ENCODE measurements at places on chromosomes 2 and 18.

DNA sequence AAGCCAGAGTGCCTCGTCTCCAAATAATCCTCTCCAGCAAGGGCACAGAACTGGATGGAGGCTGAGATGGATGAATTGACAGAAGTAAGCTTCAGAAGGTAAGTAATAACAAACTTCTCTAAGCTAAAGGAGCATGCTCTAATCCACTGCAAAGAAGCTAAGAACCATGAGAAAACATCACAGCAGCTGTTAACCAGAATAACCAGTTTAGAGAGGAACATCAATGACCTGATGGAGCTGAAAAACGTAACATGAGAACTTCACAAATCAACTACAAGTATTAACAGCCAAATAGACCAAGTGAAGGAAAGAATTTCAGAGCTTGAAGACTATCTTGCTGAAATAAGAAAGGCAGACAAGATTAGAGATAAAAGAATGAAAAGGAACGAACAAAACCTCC, 32.3 kb downstream of the WDPCP start:
- peaks cover 6% of the 10 kb centered on the region for H3K4me1 ChIP-seq
- H3K36me3 ChIP-seq, result peaks cover 44% of the 10 kb centered on the region
- H3K4me3 ChIP-seq, result no peak overlapping the region

DNA sequence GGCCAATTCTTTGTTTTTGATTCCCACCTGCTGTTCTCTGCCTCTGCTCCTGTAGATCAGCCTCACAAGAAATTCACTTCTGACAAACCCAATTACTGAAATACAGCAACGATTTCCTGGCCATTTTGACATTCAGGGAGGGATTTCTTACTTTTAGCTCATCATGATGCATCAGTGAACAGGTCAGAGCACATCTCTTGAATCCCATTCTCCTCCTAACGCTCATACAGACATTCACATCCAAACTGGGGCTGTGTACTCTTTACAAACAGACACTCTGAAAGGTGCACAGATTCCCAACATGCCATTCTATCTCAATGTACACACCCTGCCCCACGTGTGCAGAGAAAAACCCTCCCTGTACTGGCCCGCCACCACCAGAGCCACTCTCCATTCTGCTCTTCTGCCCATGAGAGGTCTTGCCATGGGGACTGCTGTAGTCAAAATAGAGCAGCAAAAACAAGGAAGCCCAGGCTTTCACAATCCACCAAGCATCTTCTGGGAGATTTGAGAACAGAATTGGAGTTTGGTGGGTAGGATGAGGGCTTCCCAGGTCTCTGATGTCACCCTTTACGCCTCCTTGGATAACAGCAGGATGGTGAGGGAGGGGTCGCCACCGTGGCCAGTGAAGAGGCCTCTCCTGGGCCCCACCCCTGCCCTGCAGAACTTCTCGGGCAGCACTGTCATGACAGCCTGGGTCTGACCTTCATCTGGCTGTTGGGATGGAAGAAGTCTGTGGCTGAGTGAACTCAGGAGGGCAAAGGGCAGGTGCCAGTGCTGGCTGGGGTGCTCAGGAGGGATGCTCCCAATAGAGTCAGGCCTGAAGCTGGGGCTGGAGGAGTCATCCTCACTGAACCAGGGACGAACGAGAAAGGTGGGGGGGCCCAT, 41.9 kb upstream of the ZFP36L2 start:
- DNase-seq, result no peak
- H3K27me3 ChIP-seq, result no peaks in the 10 kb centered on the region
- H3K27ac ChIP-seq, result no peak overlapping the region
- no peak overlapping the region for H3K4me3 ChIP-seq

- no peak overlapping the region for H3K4me3 ChIP-seq
- H3K27ac ChIP-seq, result no peak overlapping the region
- peaks cover 13% of the 10 kb centered on the region for H3K4me1 ChIP-seq
- DNase-seq, result no peak
- peaks cover 5% of the 10 kb centered on the region for H3K27me3 ChIP-seq
- H3K36me3 ChIP-seq, result no peaks in the 10 kb centered on the region
Measured at GRCh38 chr2:25132299-25132635, 36.1 kb downstream of the POMC start.

DNA sequence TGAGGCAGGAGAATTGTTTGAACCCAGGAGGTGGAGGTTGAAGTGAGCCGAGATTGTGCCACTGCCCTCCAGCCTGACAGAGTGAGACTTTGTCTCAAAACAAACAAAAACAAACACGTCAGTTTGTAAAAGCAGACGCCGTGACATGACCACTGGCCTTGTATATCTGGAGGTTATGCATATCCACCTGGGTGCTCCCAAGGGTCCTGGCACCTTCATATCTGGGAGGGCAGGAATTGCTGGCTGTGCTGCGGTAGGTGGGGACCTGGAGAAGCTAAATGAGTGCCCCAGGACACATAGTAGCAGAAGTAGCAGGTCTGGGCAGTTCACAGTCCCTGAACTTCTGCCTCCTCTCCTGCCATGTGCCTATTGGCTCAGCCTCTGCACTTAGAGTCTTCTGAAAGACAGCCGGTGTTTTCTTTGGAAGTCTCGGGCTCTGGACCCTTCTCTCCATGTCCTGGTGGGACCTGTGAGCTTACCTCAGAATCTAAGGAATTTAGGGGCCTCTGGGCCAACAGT, 30.9 kb upstream of the IL1R2 start:
- H3K36me3 ChIP-seq, result peaks cover 3% of the 10 kb centered on the region
- DNase-seq, result no peak
- no peaks in the 10 kb centered on the region for H3K27me3 ChIP-seq
- H3K4me3 ChIP-seq, result no peak overlapping the region
- no peak overlapping the region for H3K27ac ChIP-seq
- no peaks in the 10 kb centered on the region for H3K4me1 ChIP-seq
